Pulmonary artery endothelial cell (primary cell): ENCODE measurements at places on chromosomes 4 and X. TPM values are rescaled to one million over a fixed set of nuclear protein-coding genes. Genes with fewer than 3 reads are reported as not detected.

The FAM90A26 gene
- not detected in 2 replicates for total RNA-seq

GRCh38 chr4:134365852-134366251 lies 164.3 kb upstream of the PABPC4L start:
- DNase-seq = no peak

GRCh38 chr4:121838136-121838535 lies 14.5 kb upstream of the CCNA2 start:
- no peak for DNase-seq

DNA sequence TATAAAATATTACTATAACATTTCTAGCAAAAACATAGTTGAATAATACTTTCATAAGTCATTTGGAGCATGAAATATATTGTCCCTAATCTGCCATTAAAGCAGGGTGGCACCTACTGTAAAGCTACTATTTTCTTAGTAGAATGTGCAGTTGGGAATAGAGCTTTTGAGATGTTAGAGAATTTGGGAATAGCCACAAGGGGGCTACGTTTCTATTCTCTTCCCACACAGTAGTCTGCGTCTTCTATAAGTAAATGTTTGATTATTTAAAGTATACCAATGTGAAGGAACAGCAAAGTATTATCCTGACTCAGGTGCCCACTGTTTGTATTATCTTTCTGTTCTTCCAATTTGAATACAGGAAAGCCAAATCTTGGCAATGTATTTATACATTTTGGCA lies 323.2 kb upstream of the GIMD1 start:
- no peak for DNase-seq

DNA sequence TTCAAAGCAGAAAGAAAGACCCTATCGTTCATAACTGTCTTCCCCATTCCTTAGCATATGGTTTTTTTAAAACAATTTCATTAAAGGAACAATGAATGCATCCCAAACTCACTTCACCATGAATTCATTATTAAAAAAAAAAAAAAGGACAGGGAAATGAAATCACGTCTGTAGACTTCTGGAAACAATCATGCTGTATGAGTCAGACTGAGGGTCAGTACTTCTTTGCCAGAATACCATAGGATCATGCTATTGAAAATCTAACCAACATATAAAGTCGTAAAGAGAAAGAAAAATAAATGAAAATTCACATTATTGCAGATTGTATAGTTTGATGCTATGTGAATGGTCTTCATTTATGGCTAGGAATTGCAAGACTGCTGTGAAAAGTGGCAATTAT lies 144.4 kb downstream of the PCDH18 start:
- DNase-seq = no peak

The HDX gene
- 4.7 and 8.3 TPM in 2 replicates for total RNA-seq

DNA sequence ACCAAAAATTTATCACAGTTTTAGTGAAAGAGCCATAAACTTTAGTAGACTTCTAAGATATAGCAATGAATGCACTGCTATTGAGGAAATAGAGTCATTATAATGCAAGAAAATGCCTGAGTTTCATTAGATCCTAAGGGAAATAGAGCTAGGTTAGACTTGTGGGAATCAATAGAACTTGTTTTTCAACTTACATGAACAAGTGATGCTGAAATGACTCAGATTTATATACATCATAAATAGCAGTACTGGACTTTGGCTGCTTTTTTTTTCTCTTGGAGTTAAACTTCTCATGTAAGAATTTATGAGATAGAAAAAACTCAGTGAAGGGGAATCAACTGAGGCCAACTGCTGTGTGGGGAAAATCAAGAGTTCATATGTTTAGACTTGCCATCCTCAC lies 216.5 kb upstream of the AADAT start:
- DNase-seq = no peak

The MAOB gene
- not detected in 2 replicates for total RNA-seq

GRCh38 chr4:57444671-57445070 lies 334.5 kb upstream of the IGFBP7 start:
- no peak for DNase-seq

The QDPR gene
- total RNA-seq = 19.4 and 28.9 TPM in 2 replicates

The GAGE2A gene
- total RNA-seq = not detected in 2 replicates

DNA sequence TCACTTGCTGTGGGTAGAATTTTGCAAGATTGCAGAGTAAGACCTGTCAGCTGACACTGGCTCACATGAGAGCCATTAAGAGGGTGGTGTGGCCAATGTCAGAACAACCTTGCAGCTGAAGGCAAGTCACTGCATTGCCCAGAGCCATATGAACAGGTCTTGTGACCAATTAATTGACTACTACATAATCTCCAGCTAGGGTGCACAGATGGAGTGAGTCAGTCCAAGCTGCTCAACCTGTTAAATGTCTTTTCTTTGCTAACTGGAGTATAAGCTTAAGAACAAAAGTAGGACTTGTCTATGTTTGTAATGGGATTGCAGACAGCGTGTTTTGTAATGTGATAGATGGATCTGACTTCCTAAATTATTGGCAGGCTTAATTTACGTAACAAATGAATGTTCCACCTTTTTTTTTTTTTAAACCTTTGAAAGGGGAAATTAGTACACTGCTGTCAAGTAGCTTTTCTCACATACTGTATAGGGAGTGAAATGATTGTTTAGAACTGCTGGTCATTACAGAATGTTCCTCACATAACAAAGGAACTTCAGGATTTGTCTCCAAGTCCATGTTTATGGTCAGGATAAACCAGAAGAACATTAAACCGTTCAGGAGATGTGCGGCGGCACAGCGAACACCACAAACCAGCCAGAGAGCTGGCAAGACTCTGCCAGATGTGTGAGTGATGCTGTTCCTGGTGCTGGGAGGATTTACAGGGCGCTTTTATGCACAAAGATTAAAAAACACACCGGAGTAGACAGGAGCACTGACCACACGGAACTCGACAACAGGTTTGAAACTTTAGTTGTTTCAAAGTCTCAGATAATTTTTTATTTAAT lies 37.0 kb downstream of the FNIP2 start:
- DNase-seq = no peak

DNA sequence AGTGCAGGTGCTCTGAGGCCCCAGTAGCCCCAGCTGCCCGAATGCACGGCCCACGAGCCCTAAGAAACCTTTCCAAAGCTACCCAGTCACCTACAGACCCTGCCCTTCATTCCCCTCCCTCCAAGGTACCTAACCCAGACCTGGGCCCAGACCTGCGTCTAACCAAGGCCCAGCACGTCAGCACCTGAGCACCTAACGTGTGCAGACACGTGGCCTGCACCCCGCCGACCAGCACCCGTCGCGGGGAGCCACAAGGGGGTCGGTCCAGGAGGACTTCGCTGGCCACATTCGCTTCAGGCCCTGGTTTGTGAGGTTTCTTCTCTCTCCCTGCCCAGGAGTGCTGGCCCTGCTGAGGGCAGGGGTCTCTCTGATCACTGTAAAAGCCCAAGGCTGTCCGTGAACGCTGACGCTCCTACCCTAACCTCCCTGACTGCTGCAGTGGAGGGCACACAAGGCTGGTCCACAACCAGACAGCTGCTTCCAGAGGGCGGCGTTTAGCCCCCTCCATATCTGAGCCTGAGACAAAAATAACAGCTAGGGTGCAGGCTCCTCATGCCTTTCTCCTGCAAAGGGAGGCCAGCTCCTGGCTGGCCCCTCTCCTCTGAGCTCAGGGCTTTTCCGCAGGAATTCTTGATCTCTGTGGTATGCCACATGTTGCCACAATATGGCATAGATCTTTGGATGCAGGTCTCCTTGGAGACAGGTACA lies 31.8 kb downstream of the WDR1 start:
- no peak for DNase-seq

The TAF7L gene
- total RNA-seq = 0.88 and 1.2 TPM in 2 replicates

The MED14 gene
- 14.6 and 16.6 TPM in 2 replicates for total RNA-seq

The IL2RG gene
- not detected in 2 replicates for total RNA-seq

- DNase-seq = no peak
Measured at GRCh38 chrX:148811236-148811635, 310.8 kb downstream of the AFF2 start.

The GPC4 gene
- not detected in 2 replicates for total RNA-seq

The PDE5A gene
- 6.4 and 12.6 TPM in 2 replicates for total RNA-seq

DNA sequence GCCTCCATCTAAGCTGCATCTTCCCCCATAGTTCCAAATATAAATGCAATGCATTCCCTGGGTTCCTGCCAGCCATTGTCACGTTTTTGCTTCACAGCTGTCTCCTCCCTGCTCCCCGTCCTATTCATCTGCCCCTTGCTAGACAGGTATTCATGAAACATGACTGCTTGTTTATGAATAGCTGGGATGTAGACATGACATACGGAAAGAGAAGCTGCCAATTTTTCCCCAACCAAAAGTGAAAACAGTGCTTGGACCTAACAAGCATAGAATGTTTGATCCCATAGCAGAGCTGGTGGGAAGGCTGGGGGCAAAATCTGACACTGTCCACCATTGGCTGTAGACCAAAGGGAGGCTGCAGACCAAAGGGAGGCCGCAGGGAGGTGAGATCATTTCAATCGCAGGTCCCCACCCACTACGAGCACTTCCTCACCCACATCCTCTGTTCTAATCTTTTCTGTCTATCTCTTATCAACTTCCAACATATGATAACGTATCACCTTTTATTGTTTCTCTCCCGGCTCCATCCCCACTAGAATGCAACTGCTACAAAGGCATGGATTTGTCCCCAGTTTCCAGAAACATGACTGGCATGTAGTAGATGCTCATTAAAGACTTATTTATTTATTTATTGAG lies 8.5 kb upstream of the GYG2 start:
- no peak for DNase-seq

DNA sequence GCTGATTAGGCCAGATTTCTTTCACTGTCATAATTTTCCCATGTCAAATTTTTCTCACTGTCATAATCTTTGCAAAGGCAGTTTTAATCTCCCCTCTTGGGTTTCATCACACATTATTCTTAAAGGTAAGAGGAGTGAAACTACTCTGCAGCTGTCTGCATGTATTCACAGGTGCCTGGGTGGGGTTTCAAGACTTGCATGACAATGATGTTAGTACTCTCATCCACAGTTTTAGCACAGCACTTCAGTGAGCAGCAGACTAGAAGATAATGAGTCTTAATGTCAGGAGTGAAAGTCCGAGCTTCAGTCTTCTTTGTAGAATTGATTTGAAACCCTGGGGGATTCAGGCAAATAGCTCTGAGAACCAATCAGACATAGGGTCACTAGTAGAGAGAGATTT lies 182.5 kb upstream of the GALNT7 start:
- no peak for DNase-seq

The CYSLTR1 gene
- not detected in 2 replicates for total RNA-seq

- DNase-seq = no peak
Measured at GRCh38 chr4:55397126-55397436, 1.3 kb downstream of the TMEM165 start.
